ENCODE measurements at places on chromosomes 5 and 9.

DNA sequence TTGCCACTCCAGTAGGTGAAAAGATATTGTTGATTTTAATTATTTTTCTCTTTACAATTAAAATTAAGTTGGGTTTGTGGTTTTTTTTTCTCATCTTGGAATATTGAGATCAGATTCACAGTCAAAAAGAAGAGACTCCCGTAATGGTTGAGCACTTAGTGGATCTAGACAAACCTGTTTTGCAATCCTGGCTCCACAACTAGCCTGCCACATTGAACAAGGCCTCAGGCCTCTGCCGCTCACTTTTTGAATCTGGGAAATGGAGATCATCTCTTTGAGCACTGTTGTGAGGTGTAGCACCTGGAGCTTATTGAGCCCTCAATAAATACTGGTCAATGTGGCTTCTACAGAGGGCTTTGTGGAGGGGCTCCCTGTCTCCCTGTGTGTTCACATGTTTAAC lies 37.1 kb upstream of the RARS1 start:
- DNase-seq, result peak; percentile 59

- no peak for DNase-seq
These were observed 11.8 kb upstream of the BTNL9 start for GRCh38 chr5:181028032-181028819.

GRCh38 chr5:14686517-14686916 lies 22.0 kb downstream of the OTULIN start:
- DNase-seq, result peak; percentile 43

GRCh38 chr5:140690941-140691924 lies at the start of the genes HARS1 and HARS2:
Gene HARS1 (minus strand): TSS chr5:140691370. CDS start chr5:140691304, 66 bp downstream.
Gene HARS2 (plus strand): TSS chr5:140691455. CDS start chr5:140691649, 194 bp downstream.
- DNase-seq, result peak; percentile 98

DNA sequence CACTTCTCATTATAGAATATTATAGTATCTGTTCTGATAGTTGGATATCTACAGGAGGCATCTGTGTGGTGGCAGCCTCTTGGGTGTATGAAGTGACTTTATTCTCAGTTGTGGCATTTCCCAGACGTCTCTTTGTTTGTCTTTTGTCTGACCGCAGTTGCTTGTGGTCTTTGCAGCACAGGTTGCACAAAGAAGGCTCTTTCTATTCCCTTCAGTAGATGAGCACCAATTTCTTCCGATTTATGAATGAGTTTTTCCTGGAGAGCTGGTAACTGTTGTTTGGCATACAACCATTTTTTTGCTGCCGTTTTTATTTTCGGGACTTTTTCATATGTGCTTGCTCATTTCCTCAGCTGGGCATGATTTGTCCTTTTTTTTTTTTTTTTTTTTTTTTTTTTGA lies 56.4 kb upstream of the MYO10 start:
- no peak for DNase-seq

DNA sequence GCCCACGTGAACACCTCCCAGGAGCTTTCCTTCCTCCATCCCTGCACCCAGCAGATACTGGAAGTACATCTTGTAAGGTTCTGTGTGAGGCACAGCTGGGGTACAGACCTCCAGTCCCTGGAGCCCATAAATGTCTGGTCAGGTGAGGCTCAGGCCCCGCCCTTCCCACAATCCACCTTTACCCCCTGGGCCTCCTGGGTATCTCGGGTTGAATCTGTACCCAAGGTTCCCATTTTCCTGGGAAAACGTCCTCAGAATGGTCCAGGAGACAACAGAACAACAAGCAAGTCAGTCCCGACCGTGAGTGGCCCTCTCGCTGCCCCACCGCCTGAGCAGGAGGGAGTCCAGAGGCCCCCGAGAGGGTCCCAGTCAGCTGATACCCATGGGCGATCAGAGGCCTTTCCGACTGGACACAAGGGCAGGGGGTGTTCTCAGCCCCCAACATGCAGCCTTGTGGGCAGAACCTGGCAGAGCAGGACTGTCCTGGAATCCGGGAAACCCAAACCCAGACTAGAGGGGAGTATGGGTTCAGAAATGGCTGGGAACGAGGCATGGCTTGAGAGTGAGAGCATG lies 4.3 kb downstream of the SPATA31E1 start:
- DNase-seq, result no peak
